ENCODE measurements at places on chromosomes 11 and 22.

GRCh38 chr11:62315431-62315830 lies 16.6 kb upstream of the SCGB1D4 start:
- no peak for DNase-seq

- no peak for DNase-seq
Measured at GRCh38 chr11:28529540-28530410, 421.6 kb downstream of the METTL15 start.

- no peak for DNase-seq
Measured at GRCh38 chr22:48140261-48140813, 1377.9 kb downstream of the TBC1D22A start.

DNA sequence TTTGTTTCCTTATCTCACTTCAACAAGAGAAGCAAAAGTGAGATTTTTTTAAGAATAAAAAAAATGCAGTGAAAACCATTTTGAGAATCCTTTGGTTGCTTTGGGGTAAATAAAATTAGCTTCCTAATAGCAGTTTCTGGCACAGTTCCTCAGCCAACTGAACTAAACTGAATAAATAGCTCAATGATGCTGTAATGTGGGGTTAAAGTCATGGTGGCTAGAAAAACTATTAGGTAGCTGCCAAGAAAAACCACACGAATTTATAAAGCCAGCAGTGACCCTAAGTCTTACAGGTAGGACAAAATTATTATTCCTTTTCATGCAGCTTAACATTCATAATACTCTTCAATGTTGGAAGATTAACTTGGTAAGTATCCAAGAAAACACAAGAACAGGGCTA lies 142.4 kb downstream of the APIP start:
- no peak for DNase-seq

GRCh38 chr11:87298155-87298554 lies 260.4 kb downstream of the TMEM135 start:
- DNase-seq: no peak

GRCh38 chr11:72223615-72224563 lies 678 bp upstream of the INPPL1 start:
- peak; percentile 84 for DNase-seq

DNA sequence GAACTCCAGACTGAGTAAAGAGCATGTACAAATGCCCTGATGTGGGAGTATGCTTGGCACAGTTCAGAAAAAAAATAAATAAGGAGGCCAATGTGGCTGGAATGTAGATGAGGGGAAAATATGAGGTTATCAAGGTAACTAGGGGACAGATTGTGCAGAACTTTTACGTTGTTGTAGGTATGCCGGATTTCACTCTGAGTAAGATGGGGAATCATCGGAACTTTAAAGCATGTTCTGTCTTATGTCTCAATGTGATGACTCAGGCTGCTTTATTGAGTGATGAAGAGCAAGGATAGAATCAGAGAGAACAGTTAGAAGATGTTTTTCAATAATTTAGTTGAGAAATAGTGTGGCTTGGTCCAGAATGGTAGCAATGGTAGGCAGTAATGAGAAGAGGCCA lies 130.4 kb downstream of the C11orf87 start:
- DNase-seq: no peak

- DNase-seq: no peak
Measured at GRCh38 chr22:22168190-22168940, 76.2 kb upstream of the VPREB1 start.

GRCh38 chr11:133409799-133410198 lies 122.5 kb downstream of the OPCML start:
- DNase-seq: no peak

- no peak for DNase-seq
Measured at GRCh38 chr22:40247976-40248375, 70.3 kb downstream of the TNRC6B start.

GRCh38 chr22:40679964-40680818 lies 907 bp downstream of the MCHR1 start:
- DNase-seq: no peak

GRCh38 chr22:26725012-26725676 lies 67.8 kb downstream of the MIAT start:
- DNase-seq: no peak

DNA sequence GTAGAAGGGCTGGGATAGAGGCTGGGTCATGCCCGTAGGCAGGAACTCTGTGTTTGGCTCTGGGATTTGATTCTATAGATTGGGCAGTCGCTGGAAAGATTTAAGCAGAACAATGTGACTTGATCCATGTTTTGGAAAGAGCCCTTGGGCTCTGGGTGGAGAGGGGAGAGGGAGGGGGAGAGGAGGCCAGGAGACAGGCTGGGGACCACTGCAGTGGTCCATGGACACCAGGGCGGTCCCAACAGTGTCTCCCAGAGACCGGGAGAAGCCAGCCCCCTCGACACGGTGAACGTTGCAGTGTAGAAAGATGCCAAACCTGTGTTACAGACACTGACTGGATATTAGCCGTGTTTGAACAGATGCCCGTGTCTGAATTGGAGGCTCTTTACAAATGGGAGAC lies 19.5 kb downstream of the PVALB start:
- no peak for DNase-seq

- no peak for DNase-seq
Measured at GRCh38 chr11:134157451-134157850, 66.3 kb downstream of the NCAPD3 start.

GRCh38 chr22:29817724-29818123 lies 20.4 kb downstream of the ASCC2 start:
- no peak for DNase-seq

DNA sequence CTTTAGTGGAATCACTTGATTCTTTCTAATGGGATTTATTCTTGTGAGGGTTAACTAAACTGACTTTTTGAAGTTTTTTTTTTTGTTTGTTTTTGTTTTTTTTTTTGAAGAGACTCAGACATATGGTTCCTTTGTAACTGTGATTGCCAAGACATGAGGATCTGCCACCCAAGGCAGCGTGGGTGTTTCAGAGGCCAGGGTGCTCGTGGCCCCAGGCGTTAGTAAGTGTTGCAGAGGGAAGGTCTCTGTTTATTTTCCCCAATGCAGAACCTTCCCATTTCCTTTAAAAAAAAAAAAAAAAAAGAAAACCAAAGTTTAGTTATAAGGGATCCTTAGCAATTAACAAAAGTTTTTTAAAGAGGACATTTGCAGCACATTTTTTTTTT lies 94.8 kb downstream of the CTTN start:
- no peak for DNase-seq

DNA sequence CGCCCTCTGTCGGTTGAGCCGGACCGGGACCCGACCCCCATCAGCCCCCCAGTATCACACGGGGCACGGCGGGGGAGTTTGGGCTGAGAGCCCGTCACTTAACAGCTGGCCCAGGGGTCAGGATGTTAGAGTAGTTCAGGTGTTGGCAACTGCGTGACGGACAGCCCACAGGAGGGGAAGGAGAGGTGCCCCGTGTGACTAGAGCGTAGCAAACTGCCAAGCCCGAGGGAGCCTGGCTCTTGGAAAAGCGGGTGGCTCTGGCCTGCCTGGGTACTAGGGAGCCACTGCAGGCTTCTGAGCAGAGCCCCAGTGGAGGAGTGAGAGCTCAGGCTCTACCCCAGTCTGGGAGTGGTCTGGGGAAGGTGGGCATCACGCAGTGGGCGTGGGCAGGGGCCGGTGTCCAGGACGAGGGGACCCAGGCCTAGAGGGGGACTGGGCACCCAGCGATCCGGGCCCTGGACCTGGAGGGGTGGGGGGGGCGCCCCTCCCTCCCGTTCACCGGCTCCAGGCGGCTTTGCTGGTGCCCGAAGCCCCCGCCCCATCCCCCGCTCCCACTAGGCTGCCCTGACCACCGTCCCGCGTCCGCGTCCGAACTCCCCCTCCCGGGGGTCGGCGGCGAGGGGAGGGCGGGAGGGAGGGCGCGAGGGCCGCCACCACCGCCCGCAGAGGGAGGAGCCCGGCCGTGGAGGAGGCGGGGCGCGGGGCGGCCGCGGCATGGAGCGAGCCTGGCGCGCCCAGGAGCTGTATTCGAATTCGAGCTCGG lies 24.4 kb downstream of the SHANK3 start:
- peak; percentile 43 for DNase-seq

GRCh38 chr22:21042978-21043859 lies 2.5 kb upstream of the LRRC74B start:
- peak; percentile 27 for DNase-seq

GRCh38 chr11:118247041-118247440 lies 5.1 kb downstream of the MPZL3 start:
- peak; percentile 31 for DNase-seq
